Right ventricle myocardium inferior (tissue), 1 donor: ENCODE measurements at places on chromosomes 5 and 9. TPM values are rescaled to one million over a fixed set of nuclear protein-coding genes. Genes with fewer than 3 reads are reported as not detected.

DNA sequence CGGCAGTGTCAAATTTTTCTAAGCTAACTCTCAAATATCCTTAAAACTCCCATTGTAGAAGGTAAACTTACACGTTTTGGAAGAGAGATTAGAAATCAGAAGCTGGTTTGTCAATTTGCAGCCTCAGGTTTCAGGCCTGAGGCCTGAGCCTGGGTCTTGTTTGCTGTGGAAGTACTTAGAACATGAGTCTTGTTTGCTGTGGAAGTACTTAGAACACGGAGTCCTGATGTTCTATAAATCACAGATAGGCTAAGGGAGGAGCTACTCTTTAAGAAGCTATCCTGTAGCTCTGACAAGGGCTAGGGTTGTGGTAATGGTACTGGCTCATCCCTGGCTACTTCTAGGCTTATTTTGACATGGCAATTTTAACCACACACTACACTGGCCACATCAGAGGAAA is 97.8 kb downstream of the FBXW11 start:
- DNase-seq: no peak

SLCO6A1 gene
- total RNA-seq: not detected

GRCh38 chr5:149674686-149675085 is 55.4 kb upstream of the PPARGC1B start:
- no peak for DNase-seq

HTR4 gene
- 0.22 TPM for total RNA-seq

CATSPER3 gene
- total RNA-seq: 1.1 TPM

DNA sequence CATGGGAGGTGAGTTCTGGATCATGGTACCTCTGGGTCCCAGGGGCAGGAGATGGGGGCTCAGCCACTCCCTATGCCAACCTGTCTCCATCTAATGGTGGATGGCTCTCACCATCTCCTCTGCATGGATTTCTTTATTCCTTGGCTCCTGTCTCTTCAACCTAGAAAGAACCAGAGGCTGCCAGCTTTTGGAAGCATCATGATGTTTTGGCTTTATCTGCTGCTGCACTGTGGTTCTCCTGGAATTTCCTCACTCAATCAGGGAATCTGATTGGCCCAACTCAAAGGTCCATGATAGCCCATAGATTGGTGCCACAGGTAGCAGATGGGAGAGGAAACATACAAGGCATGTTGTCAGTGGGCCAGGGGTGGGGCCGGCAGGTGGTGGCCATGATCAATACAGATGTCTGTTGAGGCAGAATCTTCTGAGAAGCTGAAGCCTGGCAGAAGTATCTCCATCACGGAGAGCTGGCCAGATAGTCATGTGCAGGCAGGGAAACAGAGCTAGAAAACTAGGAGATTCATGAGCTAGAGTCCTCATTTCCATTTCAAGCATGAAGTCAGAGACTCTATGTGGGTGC is 158.2 kb downstream of the MACROH2A1 start:
- DNase-seq: no peak

PCDHB14 gene
- 4.1 TPM for total RNA-seq

EIF4E1B gene
- total RNA-seq: not detected

DNA sequence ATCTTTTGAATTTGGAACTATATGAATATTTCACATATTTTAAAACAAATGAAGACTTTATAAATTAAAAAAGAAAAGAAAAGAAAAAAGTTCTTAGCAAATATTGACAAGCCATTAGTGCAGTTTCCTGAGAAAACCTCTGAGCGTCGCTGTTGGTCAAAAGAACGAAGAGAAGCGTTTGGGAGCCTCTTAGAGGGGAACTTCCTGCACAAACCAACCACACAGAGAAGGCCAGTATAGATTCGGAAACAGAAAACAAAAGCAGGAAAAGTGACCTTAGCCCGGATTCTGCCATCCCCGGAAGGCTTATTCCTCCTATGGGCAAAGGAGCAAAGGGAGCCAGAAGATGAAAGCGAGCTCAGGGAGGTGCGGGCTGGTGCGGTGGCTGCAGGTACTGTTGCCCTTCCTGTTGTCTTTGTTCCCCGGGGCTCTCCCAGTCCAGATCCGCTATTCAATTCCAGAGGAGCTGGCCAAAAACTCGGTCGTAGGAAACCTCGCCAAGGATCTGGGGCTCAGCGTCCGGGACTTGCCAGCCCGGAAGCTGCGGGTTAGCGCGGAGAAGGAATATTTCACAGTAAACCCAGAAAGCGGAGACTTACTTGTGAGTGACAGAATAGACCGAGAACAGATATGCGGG is at the start of gene PCDHGB2:
TSS of gene PCDHGB2 (plus strand) at position 205 of the 637 bp plus-strand sequence. CDS start at position 347, 142 bp downstream.
- no peak for DNase-seq

OLFML2A gene
- total RNA-seq: 27.3 TPM

GRCh38 chr9:29873579-29873978 is 2300.3 kb upstream of the C9orf72 start:
- DNase-seq: no peak

GRCh38 chr5:16906255-16906654 is 29.8 kb downstream of the MYO10 start:
- no peak for DNase-seq

DNA sequence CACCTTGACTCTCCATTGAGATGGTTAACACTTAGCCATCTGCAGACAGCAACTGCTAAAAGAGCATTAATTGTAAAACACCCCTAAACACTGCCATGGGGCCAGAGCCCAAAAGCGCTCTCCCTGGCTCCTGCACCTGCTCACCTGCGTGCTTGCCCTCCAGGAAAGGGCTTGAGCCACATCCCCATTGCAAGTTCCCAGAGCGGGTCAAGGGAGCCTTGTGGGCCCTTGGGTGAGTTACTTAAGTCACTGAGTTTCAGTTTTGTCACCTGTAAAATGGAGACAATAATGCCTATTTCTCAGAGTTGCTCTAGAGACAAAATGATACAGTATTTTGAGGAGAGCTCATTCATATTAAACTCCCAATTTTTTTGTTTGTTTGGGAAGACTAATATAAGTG is 967.8 kb downstream of the PTPRD start:
- no peak for DNase-seq

GRCh38 chr9:78295731-78296130 is 1.2 kb upstream of the PSAT1 start:
- DNase-seq: no peak

CPLANE1 gene
- total RNA-seq: 9.5 TPM
